Stimulated activated naive CD4-positive, alpha-beta T cell (primary cell): ENCODE measurements at places on chromosomes 16 and 17.

DNA sequence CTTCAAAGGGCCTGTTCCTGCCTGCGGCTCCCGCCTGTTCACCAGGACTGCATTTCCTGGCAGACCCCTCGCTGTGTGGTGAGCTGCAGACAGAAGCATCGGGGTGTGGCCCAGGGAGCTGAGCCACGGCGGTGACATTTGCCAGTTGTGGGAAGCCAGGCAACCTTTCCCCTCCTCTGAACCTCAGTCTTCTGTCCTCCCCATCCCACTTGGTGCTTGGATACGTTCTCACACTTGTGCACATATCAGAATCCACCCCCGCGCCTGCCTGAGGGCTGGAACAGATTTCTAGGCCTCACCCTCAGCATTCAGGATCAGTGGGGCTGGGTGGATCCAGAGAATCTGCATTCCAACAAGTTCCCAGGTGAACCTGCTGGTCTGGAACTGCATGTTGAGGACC, 63.5 kb downstream of the CRISPLD2 start:
- no peak for DNase-seq

GRCh38 chr17:518047-518735, 165.6 kb upstream of the RPH3AL start:
- DNase-seq = no peak

- DNase-seq = no peak
Measured at GRCh38 chr17:13728781-13729180, 127.1 kb upstream of the HS3ST3A1 start.

- DNase-seq = no peak
Measured at GRCh38 chr17:19673623-19674022, 25.1 kb downstream of the ALDH3A2 start.

- DNase-seq = no peak
Measured at GRCh38 chr17:39541652-39542051, 66.1 kb downstream of the NEUROD2 start.

DNA sequence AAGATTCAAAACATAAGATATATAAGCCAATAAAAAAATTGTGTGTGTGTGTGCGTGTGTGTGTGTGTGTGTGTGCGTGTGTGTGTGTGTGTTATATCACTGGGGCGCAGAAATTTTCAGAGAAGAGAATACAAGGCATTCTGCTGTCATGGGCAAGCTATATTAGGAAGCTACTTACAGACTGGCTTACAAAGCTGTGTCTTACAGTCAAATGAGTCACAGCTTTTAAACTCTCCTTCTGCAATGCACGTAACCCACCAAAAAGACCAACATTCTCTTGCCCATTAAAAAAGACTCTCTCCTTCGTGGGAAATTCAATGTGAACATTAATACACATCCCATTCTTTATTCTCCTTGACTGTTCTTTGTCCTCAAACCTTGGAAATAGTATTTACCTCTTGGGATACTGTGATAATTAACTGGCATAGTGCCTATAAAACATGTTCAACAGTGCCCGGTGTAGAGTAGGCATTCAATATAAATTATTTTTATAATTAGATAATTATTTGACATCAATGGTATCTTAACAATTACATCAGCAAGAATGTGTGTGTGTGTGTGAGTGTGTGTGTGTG, 860.4 kb upstream of the SOX9 start:
- no peak for DNase-seq

DNA sequence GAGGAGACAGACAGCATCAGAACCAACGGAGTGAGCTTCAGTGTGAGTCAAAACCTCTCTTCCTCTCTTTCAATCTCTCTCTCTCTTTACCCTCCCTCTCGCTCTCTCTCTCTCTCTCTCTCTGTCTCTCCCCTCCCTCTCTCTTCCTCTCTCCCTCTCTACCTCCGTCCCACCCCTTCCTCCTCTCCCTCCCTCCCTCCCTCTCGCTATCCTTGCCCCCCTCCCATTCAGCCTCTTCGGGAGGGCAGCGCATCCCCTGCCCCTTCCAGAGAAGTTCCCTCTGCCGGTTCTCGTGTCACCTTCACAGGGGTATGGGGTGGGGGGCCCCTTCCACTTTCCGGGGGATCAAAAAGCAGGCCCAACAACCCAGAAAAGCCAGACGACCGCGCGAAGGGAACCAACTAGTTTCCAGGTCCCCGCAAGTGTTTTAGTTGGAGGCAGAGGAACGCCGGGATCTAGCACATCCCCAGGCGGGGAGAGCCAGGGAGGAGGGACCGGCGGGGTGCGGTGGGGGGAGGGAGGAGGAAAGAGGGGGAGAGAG, 28.9 kb upstream of the RBFOX1 start:
- DNase-seq = no peak

DNA sequence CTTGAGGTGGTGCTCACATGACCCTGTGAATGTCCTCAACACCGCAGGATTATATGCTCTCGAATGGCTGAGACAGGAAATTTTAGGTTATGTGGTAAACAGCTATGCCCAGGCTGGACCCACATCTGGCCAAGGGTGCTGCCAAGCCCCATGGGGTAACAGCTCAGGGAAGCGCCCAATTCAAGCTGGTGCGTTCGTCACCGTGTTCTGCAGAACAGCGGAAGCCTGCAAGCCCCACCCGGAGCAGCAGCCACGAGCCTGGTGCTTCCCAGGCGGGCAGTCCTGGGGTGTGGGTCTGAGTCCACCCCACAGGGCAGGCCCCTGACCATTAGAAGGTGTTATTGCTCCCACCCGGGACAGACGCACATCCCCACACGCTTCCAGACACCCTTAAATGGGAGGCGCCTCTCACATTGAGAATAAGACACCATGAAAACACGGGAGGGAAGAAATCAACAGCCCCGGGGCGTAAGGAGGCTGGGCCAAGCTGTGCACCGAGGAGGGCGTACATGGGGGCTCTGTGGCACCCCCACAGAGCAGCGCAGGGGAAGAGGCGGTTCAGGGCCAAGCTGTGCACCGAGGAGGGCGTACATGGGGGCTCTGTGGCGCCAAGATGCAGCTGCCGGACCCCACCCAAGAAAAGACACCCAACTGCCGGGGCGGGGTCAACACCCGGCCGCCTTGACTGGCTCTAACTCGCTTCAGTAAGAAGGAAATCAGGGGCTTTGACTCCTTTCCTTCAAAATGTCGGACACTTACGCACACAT, 2.9 kb upstream of the CYBA start:
- DNase-seq = no peak
